Stimulated activated naive CD4-positive, alpha-beta T cell (primary cell): ENCODE measurements at places on chromosomes 3 and 15.

- DNase-seq: no peak
Observed at GRCh38 chr15:70932397-70932796, 39.8 kb downstream of the LRRC49 start.

- DNase-seq: no peak
Observed at GRCh38 chr3:175287361-175287963, 428.3 kb downstream of the NAALADL2 start.

DNA sequence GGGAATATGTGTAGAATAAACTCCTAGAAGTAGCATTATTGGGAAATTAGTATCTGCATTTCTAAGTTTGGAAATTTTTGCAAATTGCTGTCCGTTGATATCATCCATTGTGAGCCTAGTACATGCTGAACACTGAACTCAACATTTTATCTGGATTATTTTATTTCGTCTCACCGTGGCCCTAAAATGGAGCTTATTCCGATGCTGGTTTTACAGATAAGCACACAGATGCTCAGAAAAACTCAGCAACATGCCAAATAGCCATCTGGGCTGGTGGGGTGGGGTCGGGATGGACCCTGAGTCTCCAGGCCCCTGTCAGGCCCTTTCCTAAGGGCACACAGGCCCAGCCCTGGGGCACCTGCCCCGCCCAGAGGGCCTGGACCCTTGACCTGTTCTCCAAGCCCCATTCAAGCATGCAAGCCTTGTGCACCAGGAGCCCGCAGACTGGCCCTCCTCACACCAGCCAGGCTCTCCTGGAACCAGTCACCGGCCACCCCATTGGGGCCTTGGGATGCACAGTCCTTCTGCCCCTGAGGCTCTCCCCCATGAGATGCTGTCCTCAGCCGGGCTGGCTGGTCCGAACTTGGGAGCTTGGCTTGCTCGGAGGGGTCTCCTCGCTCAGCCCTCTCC lies 20.7 kb upstream of the KLF13 start:
- DNase-seq: no peak

- no peak for DNase-seq
Observed at GRCh38 chr3:66638717-66639116, 137.9 kb upstream of the LRIG1 start.

DNA sequence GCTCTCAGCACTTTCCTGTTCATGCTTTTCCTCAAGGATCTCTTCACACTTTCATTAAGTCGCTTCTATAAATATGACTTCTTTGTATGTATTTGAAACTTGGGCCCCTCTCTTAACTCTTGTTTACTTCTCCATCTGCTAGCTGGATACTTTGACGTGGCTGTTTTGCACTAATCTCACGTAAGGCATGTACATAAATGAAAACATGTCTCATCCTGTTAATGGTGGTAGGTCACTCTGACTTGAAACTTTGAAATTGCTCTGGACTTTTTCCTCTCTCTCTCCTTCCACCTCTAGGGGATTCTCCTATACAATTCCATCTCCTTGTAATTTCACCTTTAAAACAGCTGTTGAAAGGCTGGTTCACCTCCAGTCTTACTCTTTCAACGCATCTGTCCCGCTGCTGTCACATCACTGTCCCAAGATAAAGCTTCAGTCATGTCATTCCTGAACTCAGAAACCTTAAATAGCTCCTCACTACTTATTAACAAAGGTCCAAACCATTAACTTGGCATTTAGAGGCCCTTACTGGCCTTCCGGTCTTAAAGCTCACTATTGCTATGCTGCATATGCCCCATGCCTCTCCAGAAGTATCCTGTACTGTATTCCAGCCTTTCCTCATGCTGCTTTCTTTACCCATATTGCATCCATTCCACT lies 1.2 kb downstream of the BLOC1S6 start:
- DNase-seq: no peak

GRCh38 chr15:61474796-61475195 lies 245.7 kb upstream of the RORA start:
- DNase-seq: no peak

DNA sequence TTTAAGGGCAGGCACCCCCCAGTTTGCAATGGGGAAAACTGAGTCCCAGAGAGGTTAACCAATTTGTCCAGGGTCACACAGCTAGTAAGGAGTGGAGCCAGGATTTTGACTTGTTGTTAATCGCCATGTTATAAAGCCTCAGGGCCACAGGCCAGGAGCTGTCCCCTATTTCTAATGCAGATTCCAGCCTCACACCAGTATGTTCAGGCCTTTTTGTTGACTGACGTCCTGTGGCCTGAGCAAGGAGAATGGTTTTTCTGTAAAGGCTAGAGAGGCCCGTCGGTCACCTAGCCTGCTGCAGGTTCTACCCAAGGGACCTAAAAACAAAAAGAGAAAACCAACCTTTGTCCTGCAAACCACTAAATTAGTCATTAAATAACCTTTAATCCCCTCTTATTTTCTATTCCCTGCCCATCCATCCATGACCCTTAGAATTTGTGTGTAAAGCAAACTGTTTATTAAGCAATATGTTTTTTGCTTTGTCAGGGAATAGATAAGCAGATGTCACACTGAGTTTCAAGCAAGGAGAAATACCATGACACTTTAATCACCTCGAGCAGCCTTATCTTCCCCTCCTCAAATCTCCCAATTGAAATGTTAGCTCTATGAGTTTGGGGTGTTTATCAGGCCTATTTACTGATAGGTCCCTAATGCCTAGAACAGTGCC lies 14.1 kb downstream of the ACOX2 start:
- DNase-seq: no peak
